ENCODE measurements at places on chromosomes 7 and 10. TPM values are rescaled to one million over a fixed set of nuclear protein-coding genes. Genes with fewer than 3 reads are reported as not detected.

Gene PRTFDC1
- total RNA-seq = 0.27 TPM

Gene C7orf33
- total RNA-seq = not detected

Gene PBLD
- total RNA-seq = 2.3 TPM

Gene TMEM196
- total RNA-seq = not detected

Gene TLX1
- total RNA-seq = not detected
